Panc1 (cell line): ENCODE measurements at places on chromosomes 4 and X. TPM values are rescaled to one million over a fixed set of nuclear protein-coding genes. Genes with fewer than 3 reads are reported as not detected.

Gene GALNT7
- total RNA-seq = 156 TPM

DNA sequence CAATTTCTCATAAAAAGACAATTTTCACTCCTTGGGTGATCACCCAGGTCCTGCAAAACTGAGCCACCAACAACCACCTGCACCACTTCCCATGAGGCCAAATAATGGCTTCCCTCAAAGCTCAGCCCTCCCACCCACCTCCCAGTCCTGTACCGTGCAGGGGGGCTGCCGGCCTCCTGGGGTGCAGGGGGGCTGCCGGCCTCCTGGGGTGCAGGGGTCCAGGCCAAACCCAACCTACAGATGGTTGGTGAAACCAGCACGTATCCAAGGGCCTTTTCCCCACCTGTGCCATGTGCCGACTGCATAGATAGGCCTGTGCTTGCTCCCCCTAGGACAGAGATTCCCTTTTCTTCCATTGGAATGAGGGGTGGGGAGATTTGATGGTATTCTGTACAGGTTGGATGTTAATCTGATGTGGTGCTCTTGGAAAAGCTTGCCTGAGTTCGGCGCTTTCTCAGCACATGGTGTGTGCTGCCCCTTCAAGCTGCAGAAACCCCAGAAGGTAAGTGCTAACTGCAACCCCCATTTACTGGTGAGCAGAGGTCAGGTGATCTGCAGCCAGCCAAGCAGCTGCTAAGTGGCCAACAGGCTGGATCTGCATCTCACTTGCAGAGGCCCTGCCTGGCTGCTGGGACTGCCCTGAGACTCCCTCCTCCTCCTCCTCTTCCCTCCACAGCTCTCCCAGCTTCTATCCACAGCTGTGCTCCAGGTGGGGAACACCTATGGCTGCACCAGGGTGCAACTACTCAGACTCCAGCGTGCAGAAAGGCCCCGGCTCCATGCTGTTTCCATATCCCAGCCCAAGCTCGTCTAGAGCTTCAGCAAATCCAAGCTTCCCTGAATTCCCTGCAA lies 38.8 kb downstream of the FRG1 start:
- DNase-seq = no peak

Gene POU4F2
- total RNA-seq = not detected

Gene TMPRSS11B
- total RNA-seq = not detected

GRCh38 chr4:153138736-153139135 lies 65.5 kb upstream of the TRIM2 start:
- DNase-seq = no peak

- DNase-seq = no peak
Observed at GRCh38 chr4:127249767-127250108, 383.0 kb upstream of the INTU start.

Gene PRPS2
- 28.4 TPM for total RNA-seq

- DNase-seq = no peak
Observed at GRCh38 chrX:77076896-77077295, 370.3 kb upstream of the FGF16 start.

DNA sequence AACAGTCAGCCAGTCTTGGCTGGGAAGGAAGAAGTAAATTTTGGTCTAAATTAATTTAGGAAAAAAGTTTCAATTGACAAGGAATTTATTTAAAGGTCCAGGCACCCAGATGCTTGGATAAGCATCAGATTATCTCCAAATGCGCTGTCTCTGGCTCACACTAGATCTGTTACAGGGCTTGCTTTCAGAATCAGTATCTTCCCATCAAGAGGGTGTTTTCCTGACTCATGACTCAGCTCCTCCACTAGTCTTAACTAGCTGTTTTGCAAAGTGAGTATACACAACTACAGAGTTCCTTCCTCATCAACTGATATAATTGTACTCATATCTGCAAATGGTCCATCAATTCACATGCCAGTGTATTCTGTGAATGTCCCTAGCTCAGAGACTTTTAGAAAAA lies 482.1 kb upstream of the CPEB2 start:
- DNase-seq = no peak

- DNase-seq = no peak
Observed at GRCh38 chr4:135927651-135928050, 1604.6 kb downstream of the PCDH18 start.

Gene HCCS
- total RNA-seq = 32.7 TPM

GRCh38 chr4:20338841-20339240 lies 87.1 kb downstream of the SLIT2 start:
- no peak for DNase-seq

Gene VCX3A
- not detected for total RNA-seq
